ENCODE measurements at places on chromosomes 13 and 19. TPM values are rescaled to one million over a fixed set of nuclear protein-coding genes. Genes with fewer than 3 reads are reported as not detected.

The ICAM5 gene
- total RNA-seq, result 1.2 TPM

The PSG3 gene
- total RNA-seq, result not detected

The LYPD3 gene
- total RNA-seq, result 0.36 TPM

The NOVA2 gene
- total RNA-seq, result 0.27 TPM

The ANKLE1 gene
- total RNA-seq, result 0.41 TPM

The AMER2 gene
- total RNA-seq, result not detected

The ZGLP1 gene
- total RNA-seq, result 0.63 TPM

The VSIG10L gene
- 0.27 TPM for total RNA-seq

GRCh38 chr13:112213467-112214255 is 146.7 kb downstream of the SOX1 start:
- no peak for DNase-seq

GRCh38 chr19:56678205-56678604 is 6.6 kb upstream of the ZNF835 start:
- no peak for DNase-seq

DNA sequence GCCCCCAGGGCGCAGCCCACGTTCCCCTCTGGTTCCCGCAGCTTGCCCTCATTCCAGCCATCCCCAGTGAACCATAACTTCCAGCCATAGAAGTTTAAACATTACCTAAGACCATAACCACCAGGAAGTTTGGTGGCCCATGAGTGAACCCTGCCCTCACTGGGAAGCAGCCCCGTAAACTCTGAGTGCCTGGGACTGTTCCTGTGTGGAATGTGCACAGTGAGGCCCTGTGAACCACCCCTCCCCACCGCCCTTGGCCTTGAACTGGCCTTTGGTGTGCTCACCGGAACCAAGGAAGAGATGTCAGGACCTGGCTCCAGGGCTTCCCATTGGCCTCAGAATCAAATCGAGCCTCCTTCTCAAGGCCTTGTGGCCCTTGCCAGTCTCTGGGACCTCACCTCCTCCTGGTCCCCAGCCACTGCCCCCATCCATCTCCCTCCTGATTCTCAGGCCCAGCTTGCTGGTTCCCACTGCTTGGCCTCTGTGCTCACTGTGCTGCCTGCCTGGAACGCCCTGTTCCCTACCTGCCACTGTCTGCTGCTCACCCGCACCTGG is 46.5 kb downstream of the DNM2 start:
- DNase-seq, result no peak

GRCh38 chr13:26967119-26968038 is 204.2 kb downstream of the USP12 start:
- peak; percentile 69 for DNase-seq

DNA sequence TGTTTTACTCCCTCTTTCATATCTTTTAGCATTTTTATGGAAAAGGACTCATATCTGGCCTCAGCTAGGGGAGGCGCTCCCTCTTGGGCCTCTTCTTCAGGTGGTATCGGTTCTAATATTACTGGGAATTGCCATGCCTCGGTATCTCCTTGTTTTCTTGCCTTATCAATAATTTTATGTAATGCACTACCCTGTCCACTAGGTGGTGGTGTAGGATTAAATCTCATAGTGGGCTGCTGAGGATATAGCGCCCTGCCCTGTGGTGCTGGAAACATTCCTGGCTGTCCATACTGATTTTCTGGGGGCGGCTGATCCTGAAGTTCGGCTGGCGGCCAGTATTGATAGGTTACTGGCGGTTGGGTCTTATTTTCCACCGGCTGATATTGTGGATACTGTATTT is 35.8 kb downstream of the ZNF420 start:
- DNase-seq, result no peak

DNA sequence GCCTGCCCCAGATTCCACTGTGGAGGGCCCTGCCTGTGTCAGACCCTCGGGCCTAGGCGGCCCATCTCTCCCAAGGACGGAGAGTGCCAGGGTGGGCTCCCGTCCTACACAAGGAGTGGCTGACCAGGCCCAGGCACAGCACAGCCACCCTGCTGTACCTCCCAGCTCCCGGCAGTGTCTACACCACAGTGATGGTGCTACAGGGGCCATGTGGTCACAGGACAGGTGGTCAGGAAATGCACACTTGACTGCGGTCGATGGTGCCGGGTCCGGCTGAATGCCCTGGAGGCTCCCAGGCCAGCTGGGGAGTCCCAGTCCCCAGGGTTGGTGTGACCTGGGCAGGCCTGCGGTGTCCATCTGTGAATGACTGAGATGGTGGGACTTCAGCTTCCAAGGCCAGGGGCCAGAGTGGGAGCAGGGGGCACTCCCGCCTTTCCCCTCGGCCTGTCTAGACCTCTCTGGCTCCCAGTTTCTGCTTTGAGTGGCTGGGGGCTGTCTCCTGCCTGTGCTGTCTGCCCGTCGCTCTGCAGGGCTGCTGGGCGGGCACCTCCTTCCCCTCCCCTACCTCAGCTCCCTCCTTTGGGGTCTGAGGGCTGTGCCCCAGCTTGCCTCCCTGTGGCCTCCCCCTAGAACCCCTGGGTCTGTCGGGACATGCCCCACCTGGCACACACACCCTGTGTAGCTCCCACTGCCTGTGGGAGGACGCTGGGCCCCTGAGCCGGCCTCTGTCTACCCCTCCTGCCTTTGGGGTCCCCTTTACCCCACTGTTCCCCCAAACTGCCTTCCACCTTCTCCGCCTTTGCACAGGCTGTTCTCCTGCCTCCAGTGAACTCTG is 12.5 kb downstream of the DDA1 start:
- no peak for DNase-seq

- no peak for DNase-seq
Measured at GRCh38 chr13:112210371-112210770, 143.4 kb downstream of the SOX1 start.

DNA sequence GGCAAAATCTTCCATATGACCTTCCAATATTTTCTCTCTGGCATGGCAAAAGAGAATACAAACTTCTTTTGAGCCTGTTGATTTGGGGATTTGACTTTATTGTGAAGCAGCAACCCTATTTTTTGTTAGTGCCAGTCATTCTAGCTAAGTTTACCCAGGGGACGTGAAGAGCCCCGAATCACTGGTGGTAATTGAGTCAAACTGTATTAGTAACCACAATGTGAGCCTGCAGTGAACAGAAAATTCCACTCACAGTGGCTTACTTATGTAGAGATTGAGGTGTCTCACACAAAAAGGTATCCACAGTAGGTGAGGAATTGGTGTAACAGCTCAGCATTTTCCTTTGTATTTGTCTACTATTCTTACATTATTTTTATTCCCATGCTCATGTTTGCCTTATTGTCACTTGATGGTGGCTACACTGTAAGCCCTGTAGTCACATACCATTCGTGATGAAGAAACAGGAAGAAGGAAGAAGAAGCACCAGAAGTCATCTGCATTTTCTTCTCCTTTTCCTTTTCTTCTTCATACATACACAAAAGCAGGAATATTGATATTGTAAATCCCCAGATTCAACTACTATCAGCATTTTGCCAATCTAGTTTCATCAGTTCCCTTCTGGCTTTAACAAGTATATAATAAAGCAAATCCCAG is 33.3 kb upstream of the MYCBP2 start:
- no peak for DNase-seq

DNA sequence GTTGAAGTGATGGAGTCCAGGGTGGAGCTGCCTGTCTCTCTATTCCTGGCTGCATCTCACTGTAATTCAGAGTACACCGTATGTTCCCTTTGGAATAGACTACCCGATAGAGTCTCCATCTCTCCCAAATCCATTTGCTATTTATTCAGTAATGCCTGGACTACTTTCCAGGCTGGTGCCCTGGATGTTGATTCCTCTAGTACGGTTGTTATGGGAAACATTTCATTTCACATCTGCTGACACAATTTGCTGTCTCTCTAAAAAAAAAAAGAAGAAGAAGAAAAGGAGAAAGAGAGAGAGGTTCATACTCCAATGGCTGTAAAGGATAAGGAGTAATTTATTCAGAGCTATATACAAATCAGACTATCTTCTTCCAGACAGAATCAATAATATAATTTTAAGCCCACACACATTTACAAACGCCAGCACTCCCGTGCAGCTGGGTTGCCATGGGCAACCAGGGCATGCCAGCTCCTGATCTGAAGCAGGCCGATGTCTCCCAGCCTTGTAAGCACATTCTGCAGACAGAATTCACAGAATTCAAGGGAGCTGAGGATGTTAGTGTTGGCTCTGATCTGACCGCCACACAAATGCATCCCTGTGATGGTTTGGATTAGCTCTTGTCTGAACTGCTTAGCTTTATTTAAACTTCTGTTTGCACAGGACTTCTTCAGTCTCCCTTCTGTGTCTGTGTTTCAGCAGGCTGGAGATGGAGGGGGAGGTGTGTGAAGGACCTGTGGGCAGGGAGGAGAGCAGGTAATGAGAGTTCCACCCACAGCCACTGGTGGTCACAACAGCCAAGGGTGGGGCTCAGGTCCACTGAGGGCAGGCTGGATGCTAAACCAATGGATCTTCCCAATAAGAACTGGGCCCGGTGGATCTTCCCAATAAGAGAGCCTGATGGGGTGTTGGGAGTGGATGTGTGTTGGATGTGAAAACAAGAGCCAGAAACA is 66.0 kb downstream of the TEX26 start:
- peak; percentile 68 for DNase-seq

DNA sequence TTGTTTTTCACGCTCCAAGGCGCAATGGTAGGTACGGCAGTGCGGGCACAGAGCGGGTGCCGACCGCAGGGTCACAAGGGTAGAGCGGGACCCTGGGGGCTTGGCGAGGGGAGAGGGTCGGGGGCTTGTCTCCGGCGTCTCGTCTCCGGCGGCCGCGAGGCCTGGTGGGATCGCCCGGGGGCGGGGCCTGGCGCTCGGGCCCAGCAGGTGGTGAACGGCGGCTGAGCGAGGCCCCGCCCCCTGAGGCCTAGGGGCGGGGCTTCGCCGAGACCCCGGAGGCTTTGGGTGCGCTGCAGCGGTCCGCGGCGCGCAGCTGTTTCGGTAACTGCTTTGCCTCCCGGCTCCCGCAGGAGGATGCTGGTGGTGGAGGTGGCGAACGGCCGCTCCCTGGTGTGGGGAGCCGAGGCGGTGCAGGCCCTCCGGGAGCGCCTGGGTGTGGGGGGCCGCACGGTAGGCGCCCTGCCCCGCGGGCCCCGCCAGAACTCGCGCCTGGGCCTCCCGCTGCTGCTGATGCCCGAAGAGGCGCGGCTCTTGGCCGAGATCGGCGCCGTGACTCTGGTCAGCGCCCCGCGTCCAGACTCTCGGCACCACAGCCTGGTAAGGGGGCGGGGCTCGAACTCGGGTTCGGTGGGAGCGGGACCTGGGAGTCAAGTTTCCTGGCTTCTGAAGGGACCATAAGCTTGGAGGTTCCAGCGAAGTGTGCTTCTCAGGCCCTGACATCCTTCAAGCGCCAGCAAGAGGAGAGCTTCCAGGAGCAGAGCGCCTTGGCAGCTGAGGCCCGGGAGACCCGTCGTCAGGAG is at the start of gene TSEN34:
TSS of gene TSEN34 (plus strand) at position 298 of the 800 bp plus-strand sequence. CDS start at position 355, 57 bp downstream.
- DNase-seq, result peak; percentile 48

DNA sequence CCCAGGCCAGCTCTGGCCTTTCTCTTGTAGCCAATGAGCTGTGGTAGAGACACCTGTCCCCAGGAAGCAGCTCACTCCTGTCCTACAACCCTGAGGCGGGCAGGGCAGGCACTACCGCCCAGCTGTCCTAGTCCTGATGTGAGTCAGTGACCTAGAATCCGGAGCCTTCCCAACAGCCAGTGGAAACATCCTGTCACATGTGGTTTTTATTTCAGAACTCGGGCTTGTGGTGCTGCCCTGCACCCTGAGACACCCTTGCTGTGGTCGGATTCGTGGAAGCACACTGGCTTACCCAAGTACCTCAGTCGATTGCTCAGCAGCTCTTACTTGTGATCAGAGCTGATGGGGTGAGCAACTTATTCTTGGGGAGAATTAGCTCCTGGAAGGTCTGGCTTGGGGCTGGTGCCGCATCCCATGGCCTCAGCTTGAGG is 83.6 kb upstream of the ARHGEF7 start:
- DNase-seq, result peak; percentile 27

DNA sequence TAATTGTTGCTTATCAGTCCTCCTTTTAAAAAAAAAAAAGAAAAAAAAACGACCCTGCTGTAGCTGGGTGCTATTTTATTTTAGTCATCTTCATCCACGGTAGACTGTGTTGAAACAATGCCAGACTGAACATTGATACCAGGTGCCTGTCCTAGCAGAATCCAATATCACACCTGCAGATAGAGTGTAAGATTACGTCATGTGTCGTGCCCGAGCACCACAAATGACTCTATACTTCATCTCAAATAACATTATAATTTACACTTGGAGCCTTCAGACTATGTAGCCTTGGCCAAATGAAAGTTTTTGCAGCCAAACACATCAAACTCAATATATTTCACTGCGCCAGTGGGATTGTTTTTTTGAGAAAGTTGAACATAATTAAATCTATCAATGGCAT is 410.6 kb downstream of the FGF9 start:
- DNase-seq, result no peak

GRCh38 chr13:76871432-76871831 is 14.8 kb downstream of the KCTD12 start:
- DNase-seq, result no peak

- DNase-seq, result peak; percentile 66
Measured at GRCh38 chr13:28655561-28655960, 3.4 kb upstream of the POMP start.

- no peak for DNase-seq
Measured at GRCh38 chr19:11832253-11832912, 16.1 kb upstream of the ZNF439 start.

GRCh38 chr19:1387684-1388636 is 4.3 kb downstream of the NDUFS7 start:
- DNase-seq, result no peak

GRCh38 chr19:6803036-6803404 is 30.5 kb downstream of the VAV1 start:
- no peak for DNase-seq

DNA sequence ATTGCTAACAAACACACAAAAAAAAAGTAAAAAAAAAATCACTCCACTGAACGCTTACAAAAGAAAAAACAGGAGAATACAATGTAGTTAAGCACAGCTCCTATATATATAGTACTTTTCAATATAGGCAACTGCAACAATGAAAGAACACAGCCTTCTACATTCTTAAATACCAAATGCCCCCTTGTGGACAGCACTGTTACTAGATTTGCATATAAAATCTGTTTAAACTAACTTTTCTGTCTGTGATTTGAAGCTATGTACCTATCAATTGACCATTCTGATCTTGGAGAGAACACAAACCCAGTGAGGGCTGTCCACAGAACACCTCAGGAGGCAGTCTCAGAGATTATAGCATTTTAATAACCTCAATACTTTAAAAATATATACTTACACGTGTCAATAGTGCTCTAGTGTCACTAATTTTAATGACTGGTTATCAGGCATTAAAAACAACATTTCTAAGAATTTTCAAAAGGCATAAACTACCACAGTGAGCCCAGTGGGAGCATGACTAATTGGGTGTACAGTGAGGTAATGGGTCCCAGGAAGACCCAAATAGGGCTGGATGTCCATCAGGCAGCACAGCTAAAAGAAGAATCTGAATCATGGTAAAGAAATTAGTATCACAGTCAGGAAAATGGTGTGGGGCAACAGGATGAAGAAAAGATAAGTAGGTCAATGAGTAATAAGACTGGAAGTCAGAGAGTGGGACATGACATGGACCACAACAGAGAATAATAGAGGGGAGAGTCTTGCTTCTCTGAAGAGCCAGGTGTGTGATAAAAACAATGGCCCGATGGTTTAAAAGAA is 22.2 kb downstream of the CCDC169 start:
- DNase-seq, result peak; percentile 89

All from fibroblast of the aortic adventitia (primary cell).